Activated T-cell treated with anti-CD3 and anti-CD28 coated beads, Interleukin-2, amount 50 U/mL, for 72 hours (primary cell): ENCODE measurements at places on chromosomes 3 and 15. TPM values are rescaled to one million over a fixed set of nuclear protein-coding genes. Genes with fewer than 3 reads are reported as not detected.

DNA sequence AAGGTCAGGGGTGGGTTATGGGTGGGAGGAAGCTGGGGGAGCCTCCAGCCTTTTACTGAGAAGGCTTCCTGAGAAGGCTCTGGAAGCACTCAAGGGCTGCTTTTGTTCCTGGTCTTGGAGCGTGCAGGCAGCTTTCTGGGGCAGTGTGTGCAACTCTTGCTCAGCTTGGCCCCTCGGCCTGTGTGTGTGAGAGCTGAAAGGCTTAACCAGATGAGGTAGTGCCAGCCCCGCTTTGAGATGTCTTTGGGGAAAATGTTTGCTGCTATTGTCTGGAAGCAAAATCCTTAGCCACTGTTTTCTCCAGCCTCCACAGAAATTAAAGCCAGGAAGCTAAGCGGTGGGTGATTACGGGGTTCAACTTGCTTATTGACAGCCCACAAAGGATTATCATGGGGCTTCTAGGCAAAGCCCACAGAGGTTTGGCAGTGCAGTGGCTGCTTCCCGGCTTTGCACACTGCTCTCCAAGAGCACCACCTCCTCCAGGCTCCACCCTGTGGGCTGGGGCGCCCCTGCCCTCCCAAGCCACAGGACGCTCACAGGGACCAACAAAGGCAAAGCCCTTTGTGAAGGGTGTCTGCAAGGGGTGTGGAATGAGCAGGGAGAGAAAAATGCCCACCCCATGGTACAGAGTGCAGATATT is 121.7 kb upstream of the TLE3 start:
- no peak for DNase-seq

DNA sequence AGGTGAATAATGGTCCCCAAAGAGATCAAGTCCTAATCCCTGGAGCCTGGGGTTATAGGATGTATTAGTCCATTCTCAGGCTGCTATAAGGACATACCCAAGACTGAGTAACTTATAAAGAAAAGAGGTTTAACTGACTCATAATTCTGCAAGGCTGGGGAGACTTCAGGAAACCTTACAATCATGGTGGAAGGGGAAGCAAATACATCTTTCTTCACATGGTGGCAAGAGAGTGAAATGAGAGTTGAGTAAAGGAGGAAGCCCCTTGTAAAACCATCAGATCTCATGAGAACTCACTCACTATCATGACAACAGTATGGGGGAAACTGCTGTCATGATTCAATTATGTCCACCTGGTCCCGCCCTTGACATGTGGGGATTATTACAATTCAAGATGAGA is 142.9 kb upstream of the ANKRD28 start:
- no peak for DNase-seq

- DNase-seq = no peak
Observed at GRCh38 chr15:70160267-70160666, 62.5 kb upstream of the TLE3 start.

- peak; percentile 53 for DNase-seq
Observed at GRCh38 chr3:195550723-195551122, 7.6 kb upstream of the PPP1R2 start.

DNA sequence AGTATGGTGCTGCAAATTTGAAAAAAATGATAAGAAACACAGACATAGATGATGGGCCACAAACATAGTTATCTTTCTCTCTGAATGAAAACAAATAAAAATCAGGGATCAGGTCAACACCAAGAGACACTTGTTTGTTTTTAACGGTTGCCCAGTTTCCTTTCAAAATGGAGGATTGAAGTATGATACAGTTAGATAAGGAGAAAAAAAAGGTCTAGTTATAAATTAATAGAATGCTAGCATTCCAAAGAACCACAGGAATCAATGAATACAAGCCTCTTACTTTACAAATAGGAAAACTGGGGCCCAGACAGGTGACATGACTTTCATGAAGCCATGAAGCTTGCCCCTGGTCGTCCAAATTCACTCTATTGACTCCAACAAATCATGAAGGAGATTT is 305.1 kb downstream of the ZNF621 start:
- no peak for DNase-seq

- DNase-seq = no peak
Observed at GRCh38 chr15:26298659-26299170, 435.6 kb upstream of the ATP10A start.

- no peak for DNase-seq
Observed at GRCh38 chr3:119181765-119182164, 8.4 kb downstream of the UPK1B start.

- no peak for DNase-seq
Observed at GRCh38 chr3:42707620-42708355, 5.2 kb upstream of the HHATL start.

DNA sequence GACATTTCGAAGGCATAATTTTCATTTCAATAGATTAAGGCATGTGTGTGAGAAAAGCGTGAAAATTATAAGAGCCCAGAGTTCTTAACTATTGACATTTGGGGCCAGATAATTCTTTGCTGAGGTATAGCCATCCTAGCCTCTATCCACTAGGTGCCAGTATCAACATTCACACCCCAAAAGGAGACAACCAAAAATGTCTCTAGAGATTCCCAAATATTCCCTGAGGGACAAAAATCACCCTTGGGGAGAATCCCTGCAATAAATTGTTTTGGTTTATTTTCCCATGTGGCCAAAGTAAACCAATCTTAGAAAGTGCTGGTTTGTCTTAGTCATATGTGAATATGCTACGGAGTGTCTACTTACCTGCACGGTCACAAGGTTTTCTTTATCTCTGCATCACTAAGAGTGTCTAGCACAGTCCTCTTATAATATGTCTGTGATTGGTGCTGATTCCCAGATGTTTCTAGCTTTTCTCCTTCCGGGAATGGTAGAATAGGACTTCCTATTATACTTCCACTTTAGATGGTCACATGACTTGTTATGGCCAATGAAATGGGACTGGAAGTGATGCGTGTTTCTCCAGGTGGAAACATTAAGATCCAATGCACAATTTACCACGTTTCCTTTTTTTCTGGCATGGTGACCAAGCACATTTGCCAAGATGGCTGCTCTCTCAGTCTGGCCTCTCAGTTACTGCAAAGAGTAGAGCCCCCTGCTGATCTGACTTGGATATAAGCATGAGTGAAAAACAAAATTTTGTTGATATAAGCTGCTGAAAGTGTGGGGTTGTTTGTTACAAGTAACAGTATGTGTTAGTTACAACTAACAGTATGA is 8.0 kb upstream of the KBTBD8 start:
- no peak for DNase-seq

GRCh38 chr3:13353506-13353905 is 66.6 kb downstream of the NUP210 start:
- DNase-seq = no peak

GRCh38 chr15:85858586-85859375 is 64.1 kb upstream of the KLHL25 start:
- DNase-seq = peak; percentile 77

DNA sequence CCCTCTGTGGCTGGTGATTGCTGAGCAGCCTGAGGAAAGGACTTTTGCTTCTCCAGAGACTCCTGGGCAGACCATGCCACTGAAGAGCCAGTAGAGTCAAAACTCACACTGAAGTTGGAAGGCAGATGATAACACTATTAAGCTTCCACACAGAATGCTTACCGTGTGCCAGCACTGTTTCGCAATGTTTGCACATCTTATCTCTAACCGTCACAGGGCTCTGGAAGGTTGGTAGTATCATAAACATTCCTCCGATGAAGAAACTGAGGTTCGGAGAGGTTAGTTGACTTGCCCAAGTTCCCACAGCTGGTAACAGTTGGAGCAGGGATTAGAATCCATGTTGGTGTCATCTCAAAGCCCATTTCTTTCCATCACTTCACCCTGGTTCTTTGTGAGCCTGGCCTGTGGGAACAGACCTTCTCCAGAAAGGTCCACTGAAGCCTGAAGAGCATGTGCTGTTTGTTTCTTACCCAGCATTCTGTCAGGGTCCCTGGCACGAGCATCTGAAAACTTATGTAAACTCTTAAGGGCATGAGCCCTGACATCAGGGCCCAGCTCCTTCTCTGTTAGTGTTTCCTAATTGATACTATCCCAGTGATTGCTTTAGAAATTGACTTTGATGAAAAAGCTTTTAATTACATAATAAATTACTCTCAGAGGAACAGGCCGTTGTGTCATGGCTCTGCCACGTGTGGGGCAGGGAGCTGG is 77.0 kb upstream of the PRR23C start:
- no peak for DNase-seq

DNA sequence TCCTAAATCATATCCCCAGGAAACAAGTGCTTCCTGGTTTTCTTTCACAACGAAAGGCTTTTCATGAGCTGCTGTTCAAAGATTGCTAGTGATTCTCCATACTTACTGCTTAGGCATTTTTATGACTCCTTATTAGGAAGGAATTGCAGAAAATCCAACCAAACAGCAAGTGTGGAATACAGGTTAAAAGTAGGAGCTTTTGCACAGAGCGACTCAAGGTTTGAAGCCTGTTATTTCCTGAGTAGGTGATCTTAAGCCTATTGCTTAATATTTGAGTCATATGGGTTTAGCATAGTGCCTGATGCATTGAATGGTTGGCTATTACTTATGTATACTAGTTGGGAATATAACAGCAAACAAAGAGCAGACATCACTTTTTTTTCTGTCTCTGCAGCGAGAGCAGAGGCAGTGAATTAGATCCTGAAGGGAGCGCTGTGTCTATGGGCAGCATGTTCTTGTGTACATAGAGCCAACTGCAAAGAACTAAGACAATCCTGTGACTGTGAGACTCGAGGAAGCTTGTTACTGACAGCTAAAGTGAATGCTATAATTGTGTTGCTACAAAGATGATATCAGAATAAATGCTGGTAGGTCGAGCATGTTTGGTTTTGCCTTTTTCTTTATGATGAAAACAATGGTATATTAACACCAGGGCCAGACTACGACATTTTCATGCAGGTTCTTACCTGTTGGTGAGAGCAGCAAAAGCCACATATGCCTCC is 6.3 kb downstream of the TM4SF1 start:
- DNase-seq = no peak

DNA sequence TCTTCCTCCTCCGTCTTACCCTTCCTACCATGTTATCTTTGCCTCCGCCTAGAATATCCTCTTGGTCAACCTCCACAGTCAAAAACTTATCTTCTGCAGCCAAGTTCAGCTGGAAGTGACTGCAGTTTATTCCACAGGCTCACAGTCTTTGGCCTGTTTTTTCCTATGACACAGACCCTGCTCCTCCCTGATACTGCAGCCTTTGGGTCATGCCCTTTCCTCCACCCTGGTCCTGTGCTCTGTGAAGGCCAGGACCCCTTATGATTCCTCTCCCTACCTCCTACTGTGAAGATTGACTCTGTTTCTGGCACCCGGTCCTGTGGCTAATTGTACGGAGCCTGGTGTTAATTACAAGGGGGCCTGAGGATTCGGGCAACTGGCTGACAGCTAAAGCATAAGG is 49.3 kb upstream of the SCN5A start:
- DNase-seq = no peak

DNA sequence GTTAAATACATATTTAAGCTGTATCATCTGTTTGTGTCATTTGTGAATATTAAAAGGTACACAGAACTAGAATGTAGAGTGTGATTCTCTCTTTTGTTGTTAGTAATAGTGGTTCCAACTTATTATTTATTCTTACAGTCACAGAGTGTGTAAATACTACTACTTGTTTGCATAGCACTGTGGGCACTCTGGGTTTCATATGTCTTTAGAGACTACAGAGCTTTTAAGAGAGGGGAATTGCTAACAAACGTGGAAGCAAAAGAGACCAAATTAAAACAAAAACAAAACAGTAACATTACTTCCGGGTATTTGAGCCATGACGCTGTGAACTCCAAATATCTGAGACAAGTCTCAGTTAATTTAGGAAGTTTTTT is 828.0 kb upstream of the DPPA4 start:
- DNase-seq = no peak

GRCh38 chr3:74832925-74833324 is 218.5 kb upstream of the CNTN3 start:
- no peak for DNase-seq

DNA sequence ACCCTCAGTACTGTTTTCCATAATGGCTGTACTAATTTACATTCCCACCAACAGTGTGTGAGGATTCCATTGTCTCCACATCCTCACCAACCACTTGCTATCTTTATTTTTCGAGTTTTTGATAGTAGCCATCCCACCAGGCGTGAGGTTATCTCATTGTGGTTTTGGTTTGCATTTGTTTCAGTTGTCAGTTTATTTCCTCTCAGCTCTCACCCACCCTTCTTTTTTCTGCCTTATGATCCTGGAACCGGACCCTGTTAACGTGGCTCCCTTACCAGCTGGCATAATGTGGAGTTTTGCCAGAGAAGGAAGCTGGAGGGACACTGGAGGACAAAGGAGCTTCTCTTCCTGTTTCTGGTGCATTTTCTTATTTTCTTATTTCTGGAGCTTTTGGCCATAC is 25.1 kb upstream of the SH3GL3 start:
- no peak for DNase-seq

DNA sequence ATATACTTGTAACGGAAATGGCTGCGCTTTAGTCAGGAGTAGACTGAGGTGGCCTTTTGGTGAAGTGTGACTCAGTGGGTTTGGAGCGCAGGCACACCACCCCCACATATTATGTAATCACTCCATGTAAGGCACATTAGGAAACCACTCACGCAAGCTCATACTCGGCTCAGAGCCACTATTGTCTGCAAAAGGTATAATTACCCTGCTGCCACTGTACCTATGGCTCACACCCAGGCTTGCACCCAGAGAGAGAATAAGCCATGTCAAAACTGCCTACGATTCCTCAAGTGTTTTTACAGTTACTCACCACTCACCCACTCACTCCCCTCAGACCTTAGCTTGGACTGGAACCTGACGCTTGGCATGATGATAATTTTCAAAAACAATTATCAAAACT is 611.9 kb upstream of the CCDC54 start:
- no peak for DNase-seq

GRCh38 chr15:78947506-78947905 is 2.7 kb upstream of the CTSH start:
- no peak for DNase-seq

- DNase-seq = no peak
Observed at GRCh38 chr3:101536266-101536665, 23.3 kb upstream of the SENP7 start.

- no peak for DNase-seq
Observed at GRCh38 chr3:33914212-33914611, 115.8 kb downstream of the PDCD6IP start.

DNA sequence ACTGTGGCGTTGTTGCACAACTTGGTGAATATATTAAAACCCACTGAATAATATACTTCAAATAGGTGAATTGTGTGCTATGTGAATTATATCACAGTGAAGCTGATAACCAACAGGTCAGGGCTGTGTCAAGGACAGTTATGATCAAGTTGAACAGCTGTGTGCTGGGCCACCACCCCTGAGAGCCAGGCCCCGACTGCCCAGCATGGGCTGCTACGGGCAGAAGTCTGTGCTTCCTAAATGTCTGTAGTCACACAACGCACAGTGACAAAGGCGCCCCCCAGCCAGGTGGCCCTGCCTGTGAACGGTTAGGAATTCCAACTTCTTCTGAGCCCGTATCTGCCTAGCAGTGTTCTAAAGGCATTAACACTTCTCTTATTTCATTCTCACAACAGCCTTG is 32.8 kb downstream of the TKT start:
- no peak for DNase-seq

Gene SAMD7
- not detected for total RNA-seq

Gene GOLGA8S
- 0.29 TPM for total RNA-seq

Gene HESX1
- total RNA-seq = 0.72 TPM

Gene TERB2
- total RNA-seq = not detected

Gene SLC24A5
- total RNA-seq = not detected

Gene CYP8B1
- not detected for total RNA-seq

Gene TRH
- not detected for total RNA-seq

Gene CYP1A1
- 5.4 TPM for total RNA-seq

Gene MESP1
- total RNA-seq = 4.5 TPM

Gene TSPAN3
- total RNA-seq = 36.4 TPM
